ENCODE measurements at places on chromosomes 11 and 22.

- no peak for DNase-seq
Measured at GRCh38 chr22:44312766-44313165, at the start of gene SHISAL1. Gene SHISAL1, minus strand, starts transcription at chr22:44312951. Its CDS starts 12,006 bp downstream, at chr22:44300945.

DNA sequence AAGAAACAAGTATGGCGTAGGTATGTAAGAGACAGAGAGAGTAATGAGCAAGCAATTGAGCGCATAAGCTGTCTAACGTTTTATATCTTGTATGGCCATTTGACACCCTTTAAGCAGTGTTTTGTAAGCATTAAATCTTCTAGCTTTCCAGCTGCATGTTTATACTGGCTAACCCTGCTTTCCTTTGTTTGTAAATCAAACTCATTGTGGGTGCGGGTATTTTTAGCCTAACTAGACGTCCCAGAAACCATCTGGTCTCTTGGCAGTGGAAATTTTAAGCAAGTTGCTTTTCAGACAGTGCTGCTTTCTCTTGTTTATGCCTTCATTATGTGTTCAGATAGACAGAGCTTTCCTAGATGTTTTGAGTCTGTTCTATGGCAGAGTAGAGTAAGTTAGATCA is 73.5 kb downstream of the RNF169 start:
- DNase-seq: no peak

DNA sequence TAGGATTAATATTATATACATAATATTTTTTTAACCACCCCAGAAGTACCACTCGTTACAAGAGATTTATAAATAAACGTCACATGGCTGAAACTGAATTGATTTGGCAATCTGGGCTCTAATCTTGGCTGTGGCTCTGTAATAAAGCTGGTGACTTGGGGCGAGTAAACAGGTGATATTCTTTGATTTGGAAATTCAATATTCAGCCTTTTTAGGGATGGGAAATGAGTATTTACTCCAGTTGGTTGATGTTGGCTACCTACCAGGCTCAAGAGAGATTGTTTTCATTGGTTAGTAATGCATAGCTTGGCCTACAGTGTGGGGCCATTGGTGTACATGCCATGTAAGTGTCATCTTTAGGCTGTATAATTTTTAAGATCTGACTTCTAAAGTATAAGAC is 117.7 kb upstream of the SORL1-AS1 start:
- DNase-seq: no peak

DNA sequence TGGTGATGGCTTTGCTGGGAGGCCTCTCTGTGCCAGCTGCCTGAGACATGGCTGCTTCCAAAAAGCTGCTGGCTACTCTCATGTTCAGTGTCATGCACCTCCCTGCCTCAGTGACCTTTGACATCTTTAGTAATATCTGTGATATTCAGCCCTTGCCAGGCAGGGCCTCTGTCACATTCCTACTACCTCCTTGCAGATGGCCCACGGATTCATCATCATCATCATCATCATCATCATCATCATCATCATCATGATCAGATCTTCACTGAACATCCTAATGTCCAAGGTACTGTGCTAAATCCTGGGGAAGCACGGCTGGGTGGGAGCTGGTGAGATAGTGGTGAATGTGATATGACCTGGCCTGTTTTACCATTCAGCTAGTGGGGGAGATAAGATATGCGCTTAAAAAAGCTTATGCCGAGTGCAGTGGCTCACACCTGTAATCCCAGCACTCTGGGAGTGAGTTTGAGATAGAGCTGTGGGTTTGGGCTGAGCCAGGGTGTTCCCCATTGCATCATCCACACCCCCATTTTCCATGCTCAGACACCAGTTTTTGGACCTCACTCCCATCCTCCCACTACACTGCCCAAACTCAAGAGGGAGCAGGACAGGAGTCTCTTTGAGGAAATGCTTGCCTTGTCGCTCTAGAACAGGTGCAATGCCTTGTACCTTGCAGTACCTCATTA is 17.1 kb upstream of the TMPRSS13 start:
- DNase-seq: no peak

DNA sequence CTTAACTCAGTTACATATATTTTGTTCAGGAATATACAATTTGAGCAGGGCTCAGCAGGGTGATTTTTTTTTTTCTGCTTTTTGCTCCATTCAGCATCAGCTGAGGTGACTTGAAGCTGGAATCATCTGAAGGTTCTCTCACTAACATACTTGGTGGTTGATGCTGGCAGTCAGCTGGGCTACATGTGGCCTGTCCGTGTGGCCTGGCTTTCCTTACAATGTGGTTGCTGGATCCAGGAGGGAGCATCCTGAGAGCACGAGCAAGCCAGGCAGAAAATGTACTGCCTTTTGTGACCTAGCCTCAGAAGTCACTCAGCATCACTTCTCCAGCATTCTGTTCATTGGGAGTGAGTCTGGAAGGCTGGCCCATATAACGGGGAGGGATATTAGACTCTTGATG is 151.6 kb upstream of the E2F8 start:
- no peak for DNase-seq

DNA sequence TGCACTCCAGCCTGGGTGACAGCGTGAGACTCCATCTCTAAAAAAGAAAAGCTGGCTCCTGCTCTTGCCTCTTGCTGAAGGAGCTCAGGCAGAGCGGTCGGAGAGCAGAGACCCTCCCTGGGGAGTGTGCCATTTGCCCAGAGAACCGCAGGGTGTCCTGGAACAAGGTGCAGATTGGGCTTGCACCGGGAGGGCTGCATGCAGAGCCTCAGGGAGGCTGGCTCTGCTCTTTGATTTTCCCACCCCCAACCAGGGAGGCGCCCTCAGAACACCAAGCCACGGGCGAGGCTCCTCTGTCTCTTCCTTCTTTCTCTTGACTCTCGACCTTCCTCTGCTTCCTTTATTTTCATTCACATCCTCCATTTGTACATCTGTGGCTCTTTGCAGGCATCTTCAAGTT is 889.1 kb downstream of the OPCML start:
- DNase-seq: no peak

DNA sequence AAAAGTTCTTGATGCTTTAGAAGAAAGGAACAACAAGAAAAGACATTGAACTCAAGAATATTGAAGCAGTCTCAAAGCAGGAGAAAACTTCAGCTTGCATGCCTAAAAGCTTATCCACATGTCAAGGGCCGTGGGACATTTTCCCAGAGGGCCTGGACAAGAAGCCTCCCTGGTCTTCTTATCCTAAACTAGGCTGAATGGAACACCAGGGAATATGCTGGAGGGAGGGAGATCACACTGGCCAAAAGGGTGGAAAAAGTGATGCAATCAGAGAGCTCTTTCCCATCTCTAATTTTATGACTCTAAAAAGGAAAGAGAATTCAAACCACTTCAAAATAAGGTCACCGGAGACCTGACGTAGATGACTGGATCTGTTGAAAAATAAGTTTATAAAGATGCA is 107.2 kb downstream of the MPPED2 start:
- no peak for DNase-seq

- no peak for DNase-seq
Measured at GRCh38 chr11:28984231-28984630, 876.0 kb downstream of the METTL15 start.

GRCh38 chr22:42688241-42689211 is 32.1 kb downstream of the A4GALT start:
- DNase-seq: no peak

DNA sequence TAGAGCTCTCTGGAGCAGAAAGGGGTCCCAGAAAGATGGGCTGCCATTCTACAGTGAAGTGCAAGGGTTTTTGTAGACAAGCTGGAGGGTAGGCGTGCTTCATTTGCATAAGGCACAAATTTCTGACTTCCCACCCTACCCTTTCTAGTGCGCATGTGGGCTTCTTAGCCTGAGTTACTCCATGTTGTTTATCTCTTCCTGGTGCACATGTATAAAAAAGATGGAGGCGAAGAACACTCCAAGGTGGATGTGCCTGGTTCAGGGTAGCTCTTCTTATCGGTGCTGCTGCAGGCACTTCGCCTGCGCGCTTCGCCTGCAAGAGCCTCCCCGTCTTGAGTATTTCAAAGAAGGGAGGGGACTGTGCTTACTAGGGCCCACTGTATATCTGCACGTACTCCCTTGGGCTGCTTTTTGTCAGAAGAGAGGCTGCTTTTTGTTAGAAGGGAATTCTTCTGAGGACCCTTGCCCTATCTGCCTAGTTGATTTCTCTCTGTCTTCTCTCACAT is 1047.3 kb upstream of the CNTN5 start:
- no peak for DNase-seq

- DNase-seq: peak; percentile 54
Measured at GRCh38 chr11:126416542-126417090, 61.1 kb downstream of the ST3GAL4 start.

DNA sequence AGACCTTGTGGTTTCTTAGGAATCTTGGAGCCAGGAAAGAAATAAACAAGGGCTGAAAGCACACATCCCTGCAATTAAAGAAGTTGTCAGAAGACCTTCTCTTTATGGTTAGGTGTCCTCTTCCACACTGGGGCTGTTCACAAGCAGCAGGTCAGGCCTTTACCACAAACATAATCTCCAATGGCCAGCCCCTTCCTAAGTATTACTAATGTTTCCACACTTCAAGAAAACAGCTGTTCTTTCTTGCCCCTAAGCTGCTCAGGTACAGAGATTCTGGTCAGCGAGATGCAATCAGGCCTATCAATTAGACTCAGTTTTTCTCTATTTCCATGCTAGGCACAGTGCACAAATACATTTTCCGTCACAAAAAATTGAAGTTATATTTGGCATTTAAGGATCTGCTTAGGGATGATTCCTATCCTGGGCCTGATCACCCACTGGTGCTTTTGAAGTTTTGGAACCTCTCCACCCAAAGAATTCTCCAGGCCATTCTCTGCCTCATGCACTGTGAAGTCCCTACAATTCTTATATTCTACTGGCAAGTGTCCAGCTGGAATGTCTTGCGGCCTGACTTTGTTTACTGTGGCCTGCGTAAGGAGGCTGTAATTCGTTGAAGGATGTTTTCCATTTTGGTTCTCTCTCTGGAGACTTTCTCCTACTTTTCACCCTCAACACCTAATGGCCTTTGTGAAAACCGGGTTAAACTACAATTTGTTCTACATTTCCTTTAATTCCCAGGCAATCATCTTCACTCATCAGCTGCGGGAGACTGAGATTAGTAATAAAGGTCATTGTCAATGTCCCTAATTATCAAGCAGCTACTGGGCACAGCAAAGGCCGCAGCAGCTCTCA is 5.1 kb downstream of the PRAME start:
- no peak for DNase-seq

DNA sequence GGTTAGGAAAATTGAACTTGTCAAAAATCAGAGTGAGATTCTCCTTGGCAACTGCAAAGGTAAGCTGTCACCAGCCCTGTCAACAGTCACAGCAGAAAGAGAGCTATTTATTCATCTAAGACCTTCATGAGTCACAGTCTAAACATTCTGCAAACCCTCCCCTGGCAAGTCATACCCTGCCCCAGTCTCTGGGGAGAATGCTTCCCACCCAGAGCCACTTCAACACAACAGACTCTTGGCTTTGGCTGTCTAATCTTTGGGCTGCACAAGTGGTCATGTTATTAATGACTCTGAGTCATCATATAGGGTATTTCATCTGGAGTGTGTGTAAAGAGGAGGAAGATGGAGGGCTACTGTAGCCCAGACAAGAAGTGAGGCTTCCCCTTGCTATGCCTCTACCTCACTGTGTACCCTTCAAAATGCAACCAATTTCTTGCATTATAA is 153.4 kb downstream of the CCDC34 start:
- no peak for DNase-seq

GRCh38 chr11:11513422-11513821 is 108.4 kb downstream of the GALNT18 start:
- no peak for DNase-seq

- DNase-seq: no peak
Measured at GRCh38 chr11:119192111-119192510, 6.8 kb downstream of the NHERF4 start.

DNA sequence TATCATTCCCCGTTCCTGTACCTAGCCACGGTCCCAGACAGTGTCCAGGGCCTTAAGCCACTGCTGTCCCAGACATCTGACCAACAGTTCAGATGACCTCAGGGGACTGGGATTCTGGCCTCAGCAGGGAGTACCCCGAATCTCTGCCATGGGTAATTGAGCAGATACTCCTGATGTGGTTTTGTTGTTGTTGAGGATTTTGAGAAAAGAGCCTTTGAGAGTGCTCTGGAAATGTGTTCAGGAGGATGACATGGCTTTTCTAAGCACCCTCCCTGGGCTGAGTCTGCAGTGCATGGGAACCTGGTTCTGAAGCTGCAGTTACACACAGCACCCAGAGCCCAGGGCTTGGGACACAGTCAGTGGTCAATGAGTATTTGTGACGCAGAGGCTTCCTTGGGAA is 30.4 kb downstream of the ADAMTS15 start:
- peak; percentile 37 for DNase-seq

DNA sequence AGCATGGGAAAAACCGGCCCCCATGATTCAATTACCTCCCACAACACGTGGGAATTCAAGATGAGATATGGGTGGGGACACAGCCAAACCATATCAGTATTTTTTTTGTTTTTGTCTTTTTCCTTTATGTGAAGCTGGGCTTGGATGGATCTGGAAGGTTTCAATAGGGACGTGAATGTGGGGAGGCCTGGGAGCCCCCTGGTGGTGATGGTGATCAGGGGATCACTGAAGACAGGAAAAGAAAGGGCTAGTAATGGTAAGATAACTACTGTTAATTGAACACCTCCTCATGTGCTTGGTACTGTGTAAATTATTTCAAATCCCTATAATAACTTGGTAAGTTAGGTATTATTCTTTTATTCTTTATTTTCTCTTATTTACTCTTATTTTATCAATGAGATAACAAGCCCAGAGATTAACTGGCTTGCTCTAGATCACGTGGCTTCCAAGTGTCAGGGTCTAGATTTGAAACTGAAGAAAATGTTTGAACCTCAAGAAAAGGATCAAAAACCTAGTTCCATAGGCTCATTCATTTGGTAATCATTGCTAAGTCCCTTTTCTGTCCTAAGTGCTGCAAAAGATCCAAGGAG is 364.2 kb downstream of the TENM4 start:
- no peak for DNase-seq

DNA sequence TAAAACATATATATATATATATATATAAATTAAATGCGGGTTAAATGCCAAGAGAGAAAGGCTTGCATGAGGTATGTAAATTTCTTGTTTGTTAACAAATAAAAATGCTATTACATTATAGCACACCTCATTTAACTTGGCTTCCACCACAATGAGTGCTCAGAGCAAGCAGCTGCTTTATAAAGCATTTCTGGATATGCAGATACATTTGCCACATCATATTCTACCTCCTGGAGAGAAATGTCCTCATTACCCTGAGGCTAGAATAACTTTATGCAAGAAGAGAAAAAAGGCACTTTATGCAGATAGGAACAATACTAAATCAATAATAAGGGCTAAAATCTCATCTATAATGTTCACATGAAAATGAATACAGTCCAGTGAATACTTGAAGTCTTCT is 181.7 kb upstream of the CCDC90B start:
- DNase-seq: no peak

GRCh38 chr11:121958971-121959325 is 157.1 kb downstream of the BLID start:
- no peak for DNase-seq

GRCh38 chr11:20158597-20159257 is 1.5 kb downstream of the DBX1 start:
- no peak for DNase-seq

Data from stimulated activated effector memory CD8-positive, alpha-beta T cell treated with anti-CD3 and anti-CD28 coated beads, Interleukin-12 subunit alpha, Interleukin-12 subunit beta, amount 100 ng/mL, for 72 hours (primary cell).